ENCODE measurements at places on chromosomes 4 and X.
A peak's percentile ranks its signal among the peaks of the same experiment; 100 is the strongest.

DNA sequence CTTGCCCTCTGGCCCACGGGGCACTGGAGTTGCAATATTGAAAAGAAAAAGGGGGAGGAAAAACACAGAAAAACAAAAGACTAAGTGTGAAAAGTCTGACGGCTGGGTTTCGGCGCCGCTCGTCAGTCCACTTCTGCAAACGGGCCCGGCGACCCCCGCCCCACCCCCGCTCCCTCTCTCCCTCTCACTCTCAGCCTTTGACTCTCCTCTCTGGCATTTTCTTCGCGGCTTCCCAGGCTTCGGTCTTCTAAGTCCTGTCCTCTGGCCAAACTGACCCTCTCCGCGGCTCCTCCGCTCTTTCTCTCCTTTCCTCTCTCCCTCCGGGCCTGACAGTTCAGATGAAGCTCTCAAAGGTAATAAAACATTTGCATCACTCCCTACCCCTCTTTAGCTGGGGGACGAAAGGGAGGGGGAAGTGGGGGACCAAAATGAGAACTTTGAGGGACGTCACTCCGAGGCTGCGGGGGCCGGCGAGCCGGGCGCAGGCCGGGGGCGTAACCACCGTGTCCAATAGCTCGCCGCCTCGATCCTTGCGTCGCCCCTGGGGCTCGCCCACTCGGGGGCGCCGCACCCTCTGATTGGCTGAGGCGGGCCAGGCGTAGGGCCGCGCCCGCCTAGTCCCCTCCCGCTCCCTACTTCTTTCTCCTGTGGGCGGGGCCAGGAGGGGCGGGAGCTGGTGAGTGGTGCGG, at the start of gene NKX6-1:
TSS of gene NKX6-1 (minus strand) at position 358 of the 689 bp plus-strand sequence. CDS start 1,064 bp downstream, outside the sequence.
- DNase-seq = no peak

- DNase-seq = no peak
These were observed 251.3 kb upstream of the CENPE start for GRCh38 chr4:103449296-103450023.

- peak; percentile 78 for DNase-seq
These were observed at the start of gene CD38 for GRCh38 chr4:15778289-15779241. Gene CD38 (plus strand): TSS chr4:15778328. CDS start chr4:15778415, 87 bp downstream.

DNA sequence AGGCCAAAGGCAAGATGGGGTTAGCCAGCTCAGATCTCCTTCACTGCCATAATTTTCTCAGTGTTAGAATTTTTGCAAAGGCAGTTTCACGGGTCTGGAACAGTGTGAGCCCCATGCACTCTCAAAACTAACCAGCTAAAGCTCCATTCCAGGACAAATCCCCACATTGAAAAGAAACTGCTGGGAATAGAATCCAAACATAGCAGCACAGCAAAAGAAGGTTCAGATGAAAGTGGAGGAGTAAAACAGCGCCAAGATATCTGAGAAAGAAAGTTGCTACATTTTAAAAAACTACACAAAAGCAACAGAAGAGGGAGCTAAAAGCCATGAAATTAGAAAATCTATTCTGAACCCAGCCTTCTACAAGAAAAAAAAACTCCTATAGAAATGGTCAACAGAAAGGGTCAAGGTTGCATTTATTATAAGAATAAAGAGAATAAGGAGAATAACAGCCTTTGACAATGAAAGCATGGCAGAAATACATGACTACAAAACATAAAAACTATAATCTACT, 39.6 kb upstream of the SLC7A3 start:
- DNase-seq = peak; percentile 15

GRCh38 chrX:13826770-13827169, 9.9 kb upstream of the GPM6B start:
- no peak for DNase-seq

DNA sequence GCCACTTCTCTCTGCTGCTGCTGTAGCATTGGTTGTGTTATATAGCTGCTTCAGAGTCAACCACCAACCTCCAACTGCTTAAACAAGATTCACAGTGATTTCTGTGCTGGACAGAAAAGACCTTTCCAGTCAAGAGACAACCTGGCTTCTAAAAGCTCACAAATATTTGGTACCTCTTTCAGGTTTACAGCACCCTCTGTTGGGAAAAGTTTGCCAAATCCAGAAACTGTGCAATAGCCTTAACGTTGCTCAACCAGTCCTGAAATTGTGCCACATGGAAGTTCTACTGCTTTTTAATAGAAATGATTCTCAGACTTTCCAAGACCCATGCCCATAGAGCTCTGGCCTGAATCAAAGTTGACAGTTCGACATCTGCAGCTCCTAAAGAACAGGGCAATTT, 842.1 kb upstream of the HTR2C start:
- no peak for DNase-seq

DNA sequence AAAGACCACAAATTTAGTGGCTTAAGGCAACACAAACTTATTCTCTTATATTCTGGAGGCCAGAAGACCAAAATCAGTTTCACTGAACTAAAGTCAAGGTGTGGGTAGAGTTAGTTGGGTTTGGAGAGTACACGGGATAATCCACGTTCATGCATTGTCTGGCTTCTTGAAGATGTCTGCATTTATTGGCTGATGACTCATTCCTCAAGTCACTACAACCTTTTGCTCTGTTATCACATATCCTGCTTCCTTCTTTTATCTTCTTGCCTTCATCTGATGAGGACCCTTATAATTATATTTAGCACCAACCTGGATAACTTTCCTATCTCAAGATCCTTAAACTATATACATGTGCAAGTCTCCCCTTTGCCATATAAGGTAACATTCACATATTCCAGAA, 590.0 kb downstream of the FSTL5 start:
- DNase-seq = no peak

- DNase-seq = no peak
These were observed 217.0 kb upstream of the FAT4 start for GRCh38 chr4:125097729-125098128.

DNA sequence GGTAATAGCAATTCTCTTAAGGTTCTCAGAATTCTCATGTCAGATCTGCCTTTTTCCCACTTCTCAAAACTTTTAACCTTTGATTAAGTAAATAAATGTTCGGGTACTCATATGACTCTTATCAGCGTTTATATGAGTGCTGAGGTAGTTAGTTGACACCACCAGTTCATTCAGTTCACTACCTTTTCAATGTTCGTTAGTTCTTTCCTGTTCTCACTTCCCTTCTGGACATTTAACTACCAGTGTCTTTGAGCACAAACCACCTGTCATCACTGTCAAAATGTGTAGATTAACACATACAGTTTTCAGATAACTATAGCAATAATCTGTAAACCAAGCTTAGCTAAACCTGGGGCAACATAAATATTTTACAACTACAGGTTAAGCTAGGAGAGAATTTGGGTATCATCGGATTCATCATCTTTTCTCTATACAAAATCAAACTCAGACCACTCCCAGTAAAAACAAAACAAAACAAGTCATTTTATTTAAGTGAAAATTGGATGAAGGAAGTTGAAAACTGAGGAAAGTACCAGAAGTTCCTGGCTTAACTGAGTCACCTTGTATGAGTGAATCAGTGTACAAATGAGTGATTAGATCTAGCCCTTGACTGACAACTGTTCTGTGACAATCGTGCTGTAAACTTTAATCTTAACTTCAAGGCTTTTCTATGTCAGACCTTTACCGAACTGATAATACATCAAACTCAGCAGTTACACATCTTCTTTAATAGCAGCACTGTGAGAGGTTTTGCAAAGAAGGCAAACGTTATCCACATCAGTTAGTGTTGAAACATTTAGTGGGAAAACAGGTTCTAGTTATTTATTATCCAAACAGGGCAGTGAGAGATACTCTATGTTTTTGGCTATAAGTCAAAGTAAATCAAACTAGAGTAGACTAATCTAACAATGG, 41.9 kb downstream of the ARHGEF38 start:
- peak; percentile 27 for DNase-seq

DNA sequence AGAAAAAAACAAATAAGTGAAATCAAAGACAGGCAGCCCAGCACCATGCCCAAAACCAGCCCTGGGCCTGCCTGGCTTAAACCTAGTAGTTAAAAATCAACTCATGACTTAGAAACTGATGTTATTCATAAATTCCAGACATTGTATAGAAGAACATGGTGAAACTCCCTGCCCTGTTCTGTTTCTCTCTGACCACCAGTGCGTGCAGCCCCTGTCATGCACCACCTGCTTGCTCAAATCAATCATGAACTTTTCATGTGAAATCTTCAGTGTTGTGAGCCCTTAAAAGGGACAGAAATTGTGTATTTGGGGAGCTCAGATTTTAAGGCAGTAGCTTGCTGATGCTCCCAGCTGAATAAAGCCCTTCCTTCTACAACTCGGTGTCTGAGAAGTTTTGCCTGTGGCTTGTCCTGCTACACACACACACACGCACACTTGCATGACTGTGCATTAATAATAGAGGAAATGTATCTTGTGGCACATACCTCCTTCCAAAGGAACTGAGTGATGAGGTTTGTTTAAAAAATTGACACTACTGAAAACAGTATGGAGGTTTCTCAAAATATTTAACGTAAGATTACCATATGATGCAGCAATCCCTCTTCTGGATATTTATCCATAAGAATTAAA, 39.2 kb upstream of the UGT2B7 start:
- DNase-seq = no peak

- DNase-seq = no peak
These were observed 786.1 kb upstream of the AADAT start for GRCh38 chr4:170875868-170876267.

DNA sequence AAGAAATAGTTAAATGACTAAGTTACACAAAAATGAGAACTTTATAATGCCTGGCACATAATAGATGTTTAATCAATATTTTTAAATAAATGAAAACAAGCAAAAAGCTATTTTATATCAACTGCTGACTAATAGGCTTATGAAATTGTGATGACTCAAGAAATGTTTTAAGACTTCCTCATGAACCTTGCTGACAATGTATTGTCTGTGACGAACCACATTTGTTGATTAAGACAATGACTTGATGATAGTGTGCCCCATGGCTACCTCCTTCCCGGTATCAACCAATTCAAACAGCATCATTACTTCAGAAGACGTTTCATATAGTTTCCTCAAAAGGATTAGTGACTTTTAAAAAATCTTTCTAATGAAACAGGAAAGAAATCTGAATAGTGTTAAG, 7.9 kb downstream of the CXCL6 start:
- DNase-seq = no peak

GRCh38 chr4:119082661-119083060, 53.0 kb upstream of the MYOZ2 start:
- DNase-seq = no peak

DNA sequence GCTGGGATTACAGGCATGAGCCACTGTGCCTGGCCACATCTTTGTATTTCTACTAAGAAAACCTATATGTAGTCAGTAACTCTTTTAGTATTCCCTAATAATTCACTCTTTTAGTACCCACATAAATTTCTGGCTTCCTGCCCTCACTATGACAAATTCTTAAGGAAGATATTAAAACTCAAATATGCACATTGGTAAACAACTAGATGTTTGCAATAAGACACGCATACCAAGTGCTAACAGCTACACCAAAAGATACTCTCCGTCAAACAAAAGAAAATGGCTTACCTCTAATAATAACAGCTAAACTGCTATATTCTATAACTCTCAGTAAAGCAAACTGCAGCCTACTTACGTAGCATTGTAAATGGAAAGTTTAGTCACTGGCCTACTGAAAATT, 6.3 kb downstream of the UBA6 start:
- DNase-seq = no peak

DNA sequence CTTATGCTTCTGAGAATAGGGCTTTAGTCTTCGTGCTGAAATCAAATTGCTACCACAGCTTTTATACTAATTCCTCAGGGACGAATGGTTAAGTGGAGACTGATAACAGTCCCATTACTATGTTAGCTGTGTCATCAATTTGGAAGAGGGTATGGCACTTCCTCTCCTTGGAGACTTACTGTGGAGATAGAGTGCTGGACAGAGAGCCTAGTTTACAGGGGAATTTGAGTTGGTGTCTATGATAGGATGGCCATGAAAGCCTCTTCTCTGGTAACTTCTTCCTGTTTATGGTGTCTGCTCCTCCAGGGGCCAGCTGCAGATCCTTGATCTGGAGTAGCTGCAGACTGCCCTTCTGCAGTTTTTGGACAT, 167.7 kb downstream of the ZNF518B start:
- no peak for DNase-seq

DNA sequence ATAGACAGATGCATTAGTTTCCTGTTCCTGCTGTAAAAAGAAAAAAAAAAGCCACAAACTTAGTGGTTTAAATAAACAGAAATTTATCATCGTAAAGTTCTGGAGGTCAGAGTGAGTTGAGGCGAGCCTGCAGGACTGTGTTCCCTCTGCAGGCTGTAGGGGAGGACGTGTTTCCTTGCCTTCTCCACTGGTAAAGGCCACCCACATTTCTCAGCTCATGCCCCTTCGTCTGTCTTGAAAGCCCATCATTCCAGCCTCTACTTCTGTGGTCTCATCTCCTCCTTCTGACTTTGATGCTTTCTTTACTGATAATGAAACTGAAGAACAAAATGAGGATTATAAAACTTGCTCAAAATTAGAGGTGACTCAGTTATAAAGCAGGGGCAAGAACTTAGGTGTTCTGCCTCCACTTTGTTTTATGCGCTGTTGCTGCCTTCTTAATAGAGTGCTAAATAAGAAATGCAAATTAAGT, 143.0 kb downstream of the STIM2 start:
- DNase-seq = no peak

DNA sequence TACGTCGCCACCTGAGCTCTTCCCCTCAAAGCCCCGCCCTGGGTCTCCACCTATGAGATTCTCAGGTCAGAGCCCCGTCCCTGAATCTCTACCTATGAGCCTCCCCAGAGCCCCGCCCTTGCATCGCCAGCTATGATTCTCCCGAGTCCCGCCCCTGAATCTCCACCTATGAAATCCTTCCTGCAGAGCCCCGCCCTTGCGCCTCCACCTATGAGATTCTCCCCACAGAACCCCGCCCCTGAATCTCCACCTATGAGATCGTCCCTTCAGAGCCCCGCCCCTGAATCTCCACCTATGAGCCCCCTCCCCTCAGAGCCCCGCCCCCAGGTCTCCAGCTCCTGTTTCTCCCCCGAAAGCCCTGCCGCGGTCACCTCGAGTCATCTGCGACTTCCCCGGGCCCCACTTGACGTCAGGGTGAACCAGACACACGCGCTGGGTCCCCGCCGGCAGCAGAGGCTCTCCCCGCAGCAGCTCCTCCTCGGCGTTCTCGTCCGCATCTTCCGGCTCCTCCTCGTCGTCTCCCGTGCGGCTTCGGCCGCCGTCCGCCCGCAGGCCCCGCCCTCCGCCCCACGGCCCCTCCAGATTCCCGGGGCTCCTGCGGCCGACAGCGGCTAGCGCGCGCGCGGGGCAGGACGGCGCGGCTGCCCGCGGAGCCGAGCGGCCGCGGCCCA, 393 bp downstream of the GTPBP6 start:
- DNase-seq = peak; percentile 93

- DNase-seq = no peak
These were observed 61.5 kb downstream of the GSPT2 start for GRCh38 chrX:51804741-51805140.

DNA sequence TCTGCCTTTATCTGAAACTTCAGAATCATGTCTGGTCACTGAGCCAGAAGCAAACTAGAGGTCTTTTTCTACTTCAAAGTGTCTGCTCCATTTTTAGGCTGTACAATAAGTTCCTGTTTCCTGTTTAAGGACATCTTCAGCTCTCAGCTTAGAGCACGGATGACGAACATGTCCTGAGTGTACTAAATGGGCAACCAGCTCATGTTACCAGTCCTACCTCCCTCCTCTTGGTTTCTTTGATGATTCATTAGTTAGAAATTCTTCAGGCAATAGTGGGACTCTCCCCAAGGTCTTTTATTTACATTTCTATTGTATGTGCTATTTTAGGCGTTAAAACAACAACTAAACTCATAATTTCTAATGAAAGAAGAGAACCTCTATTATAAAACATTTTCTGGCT, 58.0 kb downstream of the ENPEP start:
- DNase-seq = no peak

GRCh38 chrX:72088761-72089160, 43.0 kb downstream of the RTL5 start:
- no peak for DNase-seq

GRCh38 chrX:7941390-7942042, 14.3 kb upstream of the PNPLA4 start:
- DNase-seq = no peak

Measured in GM10248 (cell line).